ENCODE measurements at places on chromosomes 5 and 9.

DNA sequence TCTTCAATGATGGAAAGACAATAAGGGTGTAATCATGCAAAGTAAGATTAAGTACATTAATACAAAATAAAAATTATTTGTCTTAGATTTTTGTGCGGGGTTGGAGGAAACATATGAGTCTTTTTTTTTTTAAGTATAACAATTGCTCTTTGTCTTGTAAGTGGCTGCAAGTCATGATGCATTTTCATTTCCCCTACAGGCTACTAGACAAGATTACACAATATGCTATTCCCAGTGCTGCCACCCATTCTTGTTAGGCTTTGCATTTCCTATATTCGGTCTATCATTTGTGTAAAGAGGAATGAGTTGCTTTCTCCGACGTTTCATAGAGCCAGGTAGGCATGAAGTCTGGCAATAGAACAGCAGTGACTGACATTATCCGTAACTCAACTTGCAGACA is 294.2 kb upstream of the CYLC2 start:
- DNase-seq: no peak

DNA sequence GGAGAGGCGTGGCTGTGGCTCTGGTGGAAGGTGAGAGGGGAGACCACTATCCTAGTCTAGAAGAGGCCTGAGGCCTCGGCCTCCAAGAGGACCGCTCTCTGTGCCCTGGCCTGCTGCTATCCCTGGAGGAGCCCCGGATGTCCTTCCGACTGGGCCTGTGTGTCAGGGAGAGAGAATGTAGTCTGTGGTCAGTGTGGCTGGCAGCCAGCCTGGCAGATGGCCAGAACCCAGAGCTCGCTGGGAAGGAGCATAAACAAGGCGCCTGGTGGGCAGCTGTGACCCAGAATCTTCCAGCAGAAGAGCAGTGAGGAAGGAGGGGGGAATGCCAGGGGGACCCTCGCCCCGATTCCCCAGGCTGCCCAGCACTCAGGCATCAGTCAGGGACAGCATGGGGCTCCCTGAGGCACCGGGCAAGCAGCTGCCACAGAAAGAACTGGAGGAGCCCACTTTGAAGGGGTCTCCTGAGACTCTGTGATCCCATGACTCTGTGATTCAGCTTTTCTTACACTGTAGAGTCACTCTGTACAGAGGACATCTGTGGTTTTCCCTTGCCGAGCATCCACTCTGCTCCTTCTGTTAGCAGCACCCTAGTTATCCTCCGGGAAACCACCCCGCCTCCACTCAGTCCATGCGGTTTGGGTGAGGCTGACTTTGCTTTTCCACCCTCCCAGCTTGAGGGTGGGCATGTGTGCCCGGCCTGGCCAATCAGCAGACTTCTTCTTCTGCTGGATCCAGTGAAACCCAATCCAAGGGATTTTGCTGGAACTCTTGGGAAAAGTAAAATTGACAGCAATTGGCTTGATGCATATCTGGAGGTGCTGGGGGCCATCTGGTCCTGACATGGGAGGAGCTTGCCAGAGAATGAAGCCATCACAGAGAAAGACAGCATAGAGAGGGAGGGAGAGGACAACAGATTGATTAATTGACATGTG is 46.2 kb upstream of the PWWP2A start:
- peak; percentile 10 for DNase-seq

- no peak for DNase-seq
Measured at GRCh38 chr9:137302449-137303150, 529 bp upstream of the NRARP start.

GRCh38 chr9:135664801-135665794 is 2.0 kb downstream of the LCN9 start:
- no peak for DNase-seq

DNA sequence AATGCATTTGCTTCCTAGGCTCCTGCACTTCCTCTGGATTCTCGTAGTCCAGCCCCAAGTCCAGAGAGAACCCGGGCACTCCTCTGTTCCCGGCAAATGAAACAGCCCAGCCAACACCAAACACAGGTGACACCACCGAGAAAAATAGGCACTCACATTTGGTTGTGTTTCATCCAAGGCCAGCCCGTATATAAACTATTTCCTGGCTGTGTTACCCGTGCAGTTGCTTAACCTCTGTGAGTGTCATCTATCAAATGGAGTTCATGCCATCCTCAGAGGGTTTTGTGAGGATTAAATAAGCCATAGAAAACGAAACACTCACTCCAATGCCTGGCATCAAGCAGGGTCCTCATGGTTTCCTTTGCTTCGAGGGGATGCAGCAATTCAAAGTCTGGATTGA is 115.2 kb downstream of the BOD1 start:
- no peak for DNase-seq

- DNase-seq: no peak
Measured at GRCh38 chr9:119853126-119853525, 483.9 kb upstream of the BRINP1 start.

DNA sequence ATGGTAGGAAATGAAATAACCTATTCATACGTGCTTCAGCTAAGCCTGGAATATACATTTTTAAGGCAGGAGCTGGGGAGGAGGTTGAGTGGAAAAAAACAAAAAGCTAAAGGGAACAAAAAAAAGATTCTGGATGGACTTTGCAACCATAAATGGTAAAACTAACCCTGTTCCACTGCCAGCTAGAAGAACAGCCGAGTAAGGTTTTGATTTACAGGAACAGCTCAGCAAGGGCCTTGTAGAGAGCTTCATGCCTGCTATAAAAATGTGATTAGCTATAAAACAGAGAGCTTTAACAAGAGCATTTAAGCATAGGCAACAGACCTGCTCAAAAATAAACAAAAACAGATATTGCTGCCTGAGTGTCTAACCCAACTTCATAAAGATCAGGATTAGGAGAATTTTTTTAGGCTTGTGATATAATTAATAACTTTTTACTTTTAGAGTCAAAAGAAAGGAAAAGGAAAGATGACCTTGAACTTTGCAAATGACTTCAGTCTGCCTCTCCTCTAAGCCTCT is 194.8 kb downstream of the FBXL7 start:
- no peak for DNase-seq

DNA sequence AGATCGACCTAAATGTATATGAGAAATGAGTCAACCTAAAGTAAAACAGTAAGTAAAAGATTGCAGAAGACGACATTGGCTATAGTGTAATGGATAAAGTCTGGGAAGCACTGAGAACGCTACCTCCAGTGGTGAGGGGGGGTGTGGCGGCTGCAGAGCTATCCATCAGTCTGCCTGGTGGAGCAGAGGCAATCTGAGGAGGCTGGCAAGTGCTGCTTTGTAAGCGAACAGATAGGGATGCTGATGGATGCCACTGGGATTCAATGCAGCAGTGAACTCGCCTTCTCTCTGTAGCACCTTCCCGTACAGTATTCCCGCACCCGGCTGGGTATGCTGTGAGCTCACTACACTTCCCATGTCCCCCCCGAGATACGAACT is 261.5 kb downstream of the NSG2 start:
- no peak for DNase-seq

DNA sequence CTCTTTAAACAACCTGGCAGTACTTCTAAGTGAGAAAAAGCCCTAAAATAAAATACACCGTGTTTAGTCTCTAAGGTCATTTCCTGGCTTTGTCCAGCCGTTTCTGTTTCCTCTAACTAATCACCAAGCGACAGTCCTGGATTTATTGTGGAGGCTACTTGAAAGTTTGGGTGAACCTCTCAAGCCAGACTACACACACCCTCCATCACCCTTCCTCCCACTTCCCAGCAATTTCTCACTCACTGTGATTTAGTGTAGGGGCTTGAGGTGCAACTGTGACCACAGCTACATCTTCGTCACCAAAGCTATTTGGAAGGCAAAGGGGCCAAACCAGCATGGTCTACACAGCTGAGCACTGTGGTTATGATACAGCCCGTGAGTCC is 240.0 kb upstream of the SLC24A2 start:
- DNase-seq: no peak

DNA sequence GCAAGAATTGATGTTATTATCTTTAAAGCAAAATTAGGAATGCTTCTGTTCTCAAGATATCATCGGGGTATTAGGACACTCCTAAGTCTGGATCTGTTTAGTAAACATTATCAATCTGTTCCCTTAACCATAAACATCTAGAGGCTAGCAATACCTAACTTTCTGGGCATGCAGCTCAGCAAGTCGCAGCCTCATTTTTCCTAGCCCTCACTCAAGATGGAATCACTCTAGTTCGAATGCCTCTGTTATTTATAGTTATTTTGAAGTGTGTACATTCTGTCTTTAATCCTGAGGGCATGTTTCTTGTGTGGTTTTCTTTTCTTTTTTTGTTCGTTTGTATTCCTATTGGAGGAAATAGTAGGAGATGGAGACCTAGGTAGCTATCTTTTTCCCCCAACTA is 66.9 kb downstream of the FER start:
- DNase-seq: no peak

DNA sequence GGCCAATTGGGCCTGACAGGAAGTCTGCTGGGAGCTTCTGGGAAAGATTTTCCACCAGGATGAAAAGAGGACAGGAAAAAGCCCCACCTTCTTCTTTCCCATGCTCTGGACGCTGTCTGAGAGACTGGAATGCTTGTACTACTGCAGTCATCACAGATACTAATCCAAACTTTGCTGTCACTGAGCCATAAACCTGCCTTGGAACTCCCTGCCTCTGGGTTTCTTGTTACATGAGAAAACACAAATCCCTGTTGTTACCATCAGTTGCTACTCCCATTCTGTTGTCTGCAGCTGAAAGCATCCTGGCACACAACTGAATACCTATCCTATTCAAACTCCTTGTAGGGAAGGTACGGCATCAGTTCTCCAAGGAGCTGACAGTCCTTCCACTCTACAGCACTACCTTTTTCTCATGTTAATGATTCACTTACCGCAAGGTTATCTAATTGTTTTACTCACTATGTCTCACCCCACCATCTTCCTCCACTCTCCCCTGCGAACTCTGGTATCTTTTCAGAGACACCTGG is 167.5 kb downstream of the CDK5RAP2 start:
- no peak for DNase-seq

DNA sequence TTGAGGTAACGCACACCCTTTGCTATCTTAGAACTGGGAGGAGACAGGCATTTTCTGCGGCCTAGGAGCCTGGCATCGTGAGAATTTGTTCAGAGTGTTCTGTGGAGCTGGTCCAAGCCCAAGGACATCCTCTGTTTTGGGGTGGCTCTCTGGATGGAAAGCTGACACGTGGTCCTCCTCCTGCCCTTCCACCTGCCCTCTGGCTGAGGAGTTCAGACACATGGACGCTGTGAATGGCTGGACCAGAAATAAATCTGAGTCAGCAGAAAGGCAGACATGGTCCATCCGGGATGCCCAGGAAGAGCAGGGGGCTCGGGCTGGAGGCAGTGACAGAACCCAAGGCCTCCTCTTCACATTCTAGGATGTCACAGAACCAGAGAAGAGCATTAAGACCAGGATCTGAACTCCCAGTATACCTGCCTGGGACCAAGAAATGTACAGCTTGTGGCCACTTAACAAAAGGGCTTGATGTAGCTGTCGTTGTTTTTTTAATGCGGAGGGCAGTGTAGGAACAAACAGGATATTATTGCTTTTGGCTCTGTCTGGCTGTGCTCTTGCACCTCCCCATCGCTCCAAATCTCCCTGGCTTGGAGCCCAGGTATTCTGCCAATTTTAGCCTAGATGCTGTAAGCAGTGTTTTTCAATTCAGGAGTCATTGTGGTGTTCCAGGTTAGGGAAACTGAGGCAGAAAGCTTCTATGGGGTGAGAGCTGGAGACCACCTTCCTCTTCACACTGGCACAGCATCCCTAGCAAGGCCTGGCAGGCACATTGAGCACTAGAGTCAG is 2.4 kb downstream of the CKMT2 start:
- DNase-seq: no peak

DNA sequence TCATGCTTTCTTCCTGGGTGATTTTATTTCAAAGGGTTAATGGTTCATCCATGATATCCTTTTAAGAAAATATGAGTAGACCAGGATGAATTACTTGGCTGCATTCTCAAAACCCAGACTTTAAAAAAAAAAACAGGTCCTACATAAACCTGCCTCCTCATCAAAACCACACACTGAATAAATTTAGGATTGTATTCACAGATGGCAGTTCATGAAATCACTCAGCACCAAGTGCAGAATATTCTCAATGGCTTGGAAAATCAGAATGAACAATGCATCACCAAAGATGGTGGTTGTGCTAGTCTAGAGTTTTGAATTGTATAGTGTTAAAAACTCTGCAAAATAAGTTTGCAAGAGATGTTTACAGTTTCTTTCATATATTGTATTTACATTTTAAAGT is 145.4 kb upstream of the GRAMD2B start:
- DNase-seq: no peak

- DNase-seq: no peak
Measured at GRCh38 chr5:156188016-156188415, 138.9 kb upstream of the SGCD start.

GRCh38 chr5:172162323-172162986 is 25.6 kb downstream of the STK10 start:
- DNase-seq: no peak

- DNase-seq: no peak
Measured at GRCh38 chr9:68495247-68495646, 45.4 kb downstream of the TMEM252 start.

DNA sequence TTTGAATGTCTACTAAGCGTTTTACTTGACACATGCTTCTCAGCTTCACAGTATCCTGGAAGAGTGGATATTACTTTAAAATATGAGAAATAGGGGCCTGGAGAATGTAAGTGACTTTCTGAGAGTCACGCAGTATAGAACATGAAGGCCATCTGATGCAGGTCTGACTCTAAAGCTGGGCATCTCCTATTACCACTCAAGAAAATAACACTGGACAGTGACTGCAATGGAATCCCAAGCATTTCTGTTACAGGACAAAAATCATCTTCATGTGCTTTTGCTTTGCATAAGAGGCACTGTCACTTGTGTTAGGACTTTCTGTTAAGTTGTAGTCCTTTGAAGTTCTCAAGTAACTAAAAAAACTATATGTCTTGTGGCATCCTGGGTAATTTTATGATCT is 335.5 kb downstream of the FBXL7 start:
- no peak for DNase-seq

DNA sequence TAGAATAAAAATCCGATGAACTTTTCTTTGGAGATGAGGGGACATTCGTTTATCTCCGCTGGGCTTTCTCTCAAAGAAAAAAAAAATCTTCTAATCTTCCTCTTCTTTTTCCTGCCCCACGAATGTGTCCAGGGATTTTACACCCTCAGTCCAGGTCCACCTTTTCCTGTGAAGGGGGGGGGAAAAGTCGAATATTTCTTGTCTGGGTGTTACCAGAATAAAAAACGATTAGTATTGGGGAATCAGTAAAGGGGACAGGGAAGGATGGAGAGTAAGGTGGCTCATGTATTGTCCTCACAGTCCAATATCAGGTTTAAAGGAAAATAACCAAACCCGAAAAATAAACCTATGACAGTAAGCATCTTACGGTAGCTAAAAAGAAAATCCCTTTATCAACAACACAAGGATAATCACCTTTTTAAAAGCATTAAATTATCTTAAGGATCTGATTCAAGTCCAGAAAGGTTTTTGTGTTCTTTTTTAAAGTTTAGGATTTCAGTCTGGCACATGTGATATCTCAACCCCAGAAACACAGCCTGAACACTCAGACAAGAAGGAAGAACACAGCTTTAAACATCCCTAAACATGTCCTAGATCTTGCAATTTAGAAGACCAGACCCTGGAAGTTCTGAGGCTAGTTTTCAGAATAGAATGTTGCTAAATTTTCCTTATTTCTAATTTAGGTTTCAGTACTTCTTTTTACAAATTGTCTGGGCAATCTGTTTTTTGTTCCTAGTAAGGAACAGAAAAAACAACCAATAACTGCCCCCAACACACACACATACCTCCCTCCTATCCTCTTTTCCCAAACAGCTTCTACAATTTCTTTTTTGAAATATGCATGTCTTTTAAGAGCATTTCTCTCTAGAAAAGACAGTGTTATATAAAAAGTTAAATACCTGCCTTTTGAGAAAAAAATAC is 1.2 kb downstream of the ZNF608 start:
- no peak for DNase-seq

GRCh38 chr5:128082551-128083032 is 974 bp upstream of the SLC12A2 start:
- no peak for DNase-seq

All from stimulated activated CD8-positive, alpha-beta memory T cell treated with anti-CD3 and anti-CD28 coated beads, Interleukin-15, amount 100 ng/mL, for 48 hours (primary cell).